ENCODE measurements at places on chromosomes 5 and 9.
A peak's percentile ranks its signal among the peaks of the same experiment; 100 is the strongest.

GRCh38 chr9:77707383-77708063, 59.4 kb upstream of the GNA14 start:
- DNase-seq, result peak; percentile 99

- peak; percentile 70 for DNase-seq
Observed at GRCh38 chr5:56264417-56265025, 31.4 kb upstream of the ANKRD55 start.

- peak; percentile 98 for DNase-seq
Observed at GRCh38 chr5:31987985-31988710, 186.0 kb downstream of the GOLPH3 start.

DNA sequence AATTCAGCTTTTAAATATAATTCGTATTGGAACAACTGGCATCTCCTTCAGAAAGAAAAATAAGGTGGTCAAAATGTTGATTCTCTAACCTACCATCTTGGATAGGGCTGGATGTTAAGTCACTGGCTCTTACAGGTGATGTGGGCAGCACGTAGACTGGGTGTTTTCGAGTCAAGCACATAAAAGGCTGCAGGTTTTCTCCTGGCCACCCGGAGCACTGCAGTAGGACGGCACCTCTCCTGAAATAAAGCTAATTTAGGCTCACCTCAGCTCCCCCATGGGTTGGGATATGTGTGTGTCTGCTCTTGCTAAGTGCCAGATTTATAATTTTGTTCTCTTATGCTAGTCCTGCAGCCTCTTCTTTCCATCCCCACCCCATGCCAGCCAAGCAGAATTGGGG, 80.3 kb downstream of the IQGAP2 start:
- no peak for DNase-seq

DNA sequence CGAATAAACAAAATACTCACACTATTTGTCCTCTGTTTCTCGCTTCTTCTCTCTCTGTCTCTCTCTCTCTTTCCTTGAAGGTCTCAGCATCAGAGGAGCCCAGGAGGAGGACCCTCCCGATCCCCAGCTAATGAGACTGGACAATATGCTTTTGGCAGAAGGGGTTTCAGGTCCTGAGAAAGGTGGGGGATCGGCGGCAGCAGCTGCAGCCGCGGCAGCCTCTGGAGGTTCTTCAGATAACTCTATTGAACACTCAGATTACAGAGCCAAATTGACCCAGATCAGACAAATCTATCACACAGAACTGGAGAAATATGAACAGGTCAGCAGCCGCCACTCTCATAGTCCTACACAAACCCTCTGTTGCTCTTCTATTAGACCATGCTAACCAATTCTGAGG, 168.4 kb downstream of the PBX3 start:
- no peak for DNase-seq

GRCh38 chr9:112110777-112111113, 64.4 kb downstream of the SUSD1 start:
- DNase-seq, result no peak

DNA sequence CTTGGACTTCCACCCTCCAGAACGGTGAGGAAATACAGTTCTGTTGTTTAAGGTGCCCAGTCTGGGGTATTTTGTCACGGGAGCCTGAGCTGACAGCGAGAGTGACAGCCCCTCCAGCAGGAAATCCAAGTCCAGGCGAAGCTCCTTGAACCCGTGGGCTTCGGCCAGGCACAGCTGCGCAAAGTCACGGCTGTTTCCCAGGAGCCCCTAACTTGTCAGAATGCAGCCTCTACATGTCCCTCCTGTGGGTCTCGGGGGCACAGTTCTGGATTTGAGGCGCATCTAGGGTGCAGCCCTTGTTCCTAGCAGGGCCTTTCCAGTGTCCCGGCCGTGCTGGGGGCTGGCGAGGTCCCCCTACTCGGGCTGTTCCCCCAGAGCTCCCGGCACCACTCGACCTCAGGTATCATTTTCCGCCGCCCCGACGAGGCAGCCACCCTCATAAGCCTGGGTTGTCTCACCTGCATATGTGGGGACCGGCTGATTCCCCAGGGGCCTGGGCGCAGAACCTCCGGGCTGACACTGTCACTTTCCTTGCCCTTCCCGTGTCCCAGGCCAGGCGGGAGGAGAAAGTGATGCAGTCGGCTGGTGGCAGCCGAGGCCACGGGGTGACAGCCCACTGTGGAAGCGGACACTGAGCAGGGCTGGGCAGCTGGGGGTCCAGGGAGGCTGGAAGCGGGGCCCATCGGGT, 4.5 kb downstream of the LCN8 start:
- no peak for DNase-seq

All from A172 (cell line).